ENCODE measurements at places on chromosomes 5 and 9. TPM values are rescaled to one million over a fixed set of nuclear protein-coding genes. Genes with fewer than 3 reads are reported as not detected.

- no peak for DNase-seq
- no peak overlapping the region for H3K27ac ChIP-seq
- no peaks in the 10 kb centered on the region for H3K27me3 ChIP-seq
- no peaks in the 10 kb centered on the region for H3K4me1 ChIP-seq
These were observed 539.1 kb downstream of the CDK5RAP2 start for GRCh38 chr9:120040896-120041295.

DNA sequence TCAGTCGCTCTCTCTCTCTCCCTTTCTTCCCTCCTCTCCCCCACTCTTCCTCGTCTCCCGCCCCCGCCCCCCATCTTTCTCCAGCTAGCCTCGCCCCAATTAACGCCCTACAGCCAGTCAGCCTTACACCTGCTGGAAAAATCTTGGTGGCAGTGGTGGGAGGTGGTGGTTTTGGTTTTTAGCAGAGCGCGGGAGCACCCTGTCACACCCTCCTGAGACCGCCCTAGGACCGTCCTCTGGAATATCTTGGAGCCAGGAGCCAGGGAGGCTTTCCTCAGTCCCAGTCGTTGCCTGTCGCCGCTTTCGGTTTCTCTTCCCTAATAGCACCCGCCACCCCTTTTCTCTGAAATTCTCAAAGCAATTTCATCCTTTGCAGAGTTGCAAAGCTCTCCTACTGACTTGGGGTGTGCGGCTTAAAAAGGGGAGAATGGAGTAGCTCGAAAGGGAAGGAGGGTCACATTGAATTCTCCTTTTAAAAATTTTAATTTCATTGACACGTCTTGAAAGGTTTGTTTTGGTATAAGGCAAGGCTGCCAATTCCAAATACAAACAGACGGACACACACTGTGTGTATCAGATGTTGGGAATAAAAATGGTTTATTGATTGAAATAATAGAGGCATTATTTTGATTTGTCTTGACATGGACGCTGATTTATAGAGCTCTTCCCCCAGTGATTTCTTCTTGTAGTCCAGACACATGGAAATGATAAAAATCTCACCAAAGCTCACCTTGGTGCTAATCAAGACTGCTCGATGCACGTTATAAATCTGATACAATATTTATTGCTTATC is 301.3 kb downstream of the PARP8 start:
- H3K27me3 ChIP-seq, result peaks cover 84% of the 10 kb centered on the region
- DNase-seq, result no peak
- no peak overlapping the region for H3K27ac ChIP-seq

IL5 gene
- total RNA-seq, result not detected

RELL2 gene
- total RNA-seq, result 5.5 TPM

NKD2 gene
- total RNA-seq, result 24.1 TPM
